ENCODE measurements at places on chromosomes 6 and 20.

- DNase-seq = no peak
These were observed 89.2 kb downstream of the ARID1B start for GRCh38 chr6:156866220-156867015.

DNA sequence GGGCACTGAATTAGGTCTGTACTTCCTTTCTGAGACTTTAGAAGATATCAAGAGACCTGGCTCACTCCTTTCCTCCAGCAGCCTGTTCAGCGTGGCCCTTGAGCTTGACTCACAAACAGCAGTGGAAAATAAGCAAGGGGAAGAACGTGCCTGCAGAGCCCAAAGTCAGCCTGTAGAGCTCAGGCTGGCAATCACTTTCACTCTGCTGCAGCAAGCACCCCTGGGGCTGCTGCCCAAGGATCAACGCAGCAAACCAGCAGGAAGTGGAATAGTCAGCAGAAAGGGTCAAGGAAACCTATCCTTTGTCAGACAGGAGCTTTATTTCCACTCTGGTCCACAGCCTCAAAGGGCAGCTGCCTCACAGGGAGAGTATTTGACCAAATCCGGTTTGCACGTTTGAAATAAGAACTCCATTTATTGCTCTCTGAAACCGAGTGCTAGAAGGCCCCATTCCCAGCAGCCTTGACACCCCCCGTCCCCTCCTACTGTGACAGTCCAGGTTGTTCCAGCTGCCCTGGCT is 77.4 kb downstream of the PRDM1 start:
- no peak for DNase-seq

DNA sequence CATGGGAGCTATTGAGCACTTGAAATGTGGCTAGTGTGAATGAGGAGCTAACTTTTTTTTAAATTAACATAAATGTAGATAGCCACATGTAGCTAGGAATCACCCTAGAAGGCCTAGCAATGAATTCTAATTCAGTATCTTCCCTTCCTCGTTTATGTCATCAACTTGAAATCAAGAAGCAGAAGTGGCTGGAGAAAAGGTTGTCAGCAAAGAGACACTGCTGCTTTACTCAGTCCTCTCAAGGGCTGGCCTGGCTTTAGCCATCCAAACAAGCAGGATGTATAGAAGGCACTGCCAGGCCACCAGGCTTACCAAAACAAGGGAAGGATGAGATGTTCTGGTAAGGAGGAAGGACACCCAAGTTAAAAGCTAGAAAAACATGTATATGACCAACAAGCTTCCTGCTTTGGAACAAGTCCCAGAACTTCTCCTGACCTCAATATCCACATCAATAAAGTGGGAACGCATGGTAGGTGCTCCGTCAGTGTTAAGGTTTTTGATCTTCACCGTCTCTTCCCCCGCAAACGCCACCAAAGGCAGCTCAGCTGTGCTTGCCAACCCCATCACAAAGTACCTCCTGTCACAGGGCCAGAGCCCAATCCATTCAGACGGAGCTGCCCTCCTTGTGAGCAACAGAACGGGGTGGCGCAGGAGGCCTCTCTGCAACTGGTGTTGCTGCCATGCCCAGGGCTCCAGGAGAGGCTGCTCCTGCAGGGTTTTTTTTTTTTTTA is 235.8 kb upstream of the RIN2 start:
- no peak for DNase-seq

- DNase-seq = no peak
These were observed 14.0 kb downstream of the POM121L2 start for GRCh38 chr6:27297857-27298730.

DNA sequence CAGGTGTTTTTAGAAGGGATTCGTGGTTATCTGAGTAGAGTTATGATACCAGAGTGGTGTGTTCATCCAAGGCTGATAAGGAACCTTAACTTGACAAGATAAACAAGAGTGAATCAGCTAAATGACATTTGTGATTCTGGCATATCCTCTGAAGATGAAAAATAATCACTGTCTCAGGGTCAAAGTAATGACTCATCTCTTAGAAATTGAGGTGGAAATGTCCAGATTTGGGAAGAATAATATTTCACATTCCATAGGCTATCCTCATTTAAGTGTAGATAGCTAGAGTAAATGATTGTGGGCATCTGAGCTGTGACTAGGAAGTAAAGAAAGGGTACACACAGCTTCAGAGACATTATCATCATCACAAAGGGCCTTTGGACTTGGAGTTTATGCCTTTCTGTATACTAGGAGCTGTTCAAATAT is 255.7 kb downstream of the GJA1 start:
- DNase-seq = no peak

GRCh38 chr6:3379482-3380060 is 77.3 kb downstream of the SLC22A23 start:
- no peak for DNase-seq

DNA sequence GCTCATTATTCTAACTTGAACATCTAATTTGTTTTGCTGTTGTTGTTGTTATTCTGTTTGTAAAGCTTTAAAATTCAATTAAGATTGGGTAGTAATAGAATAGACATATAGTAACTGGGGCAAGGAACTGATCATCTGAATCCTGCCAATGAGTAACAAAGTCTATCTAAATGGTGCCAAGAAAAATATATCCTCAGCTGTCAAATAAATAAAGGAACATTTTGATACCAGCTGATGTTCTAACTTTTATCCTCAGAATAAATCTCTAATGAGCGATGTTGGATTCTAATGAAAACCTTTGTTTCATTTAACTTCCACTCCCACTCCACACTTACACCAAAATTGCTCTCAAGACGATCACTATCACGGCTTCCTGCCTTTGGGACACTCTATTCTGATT is 210.9 kb downstream of the TINAG start:
- DNase-seq = no peak

- peak; percentile 38 for DNase-seq
These were observed 37.1 kb upstream of the NCOA3 start for GRCh38 chr20:47464380-47465101.

DNA sequence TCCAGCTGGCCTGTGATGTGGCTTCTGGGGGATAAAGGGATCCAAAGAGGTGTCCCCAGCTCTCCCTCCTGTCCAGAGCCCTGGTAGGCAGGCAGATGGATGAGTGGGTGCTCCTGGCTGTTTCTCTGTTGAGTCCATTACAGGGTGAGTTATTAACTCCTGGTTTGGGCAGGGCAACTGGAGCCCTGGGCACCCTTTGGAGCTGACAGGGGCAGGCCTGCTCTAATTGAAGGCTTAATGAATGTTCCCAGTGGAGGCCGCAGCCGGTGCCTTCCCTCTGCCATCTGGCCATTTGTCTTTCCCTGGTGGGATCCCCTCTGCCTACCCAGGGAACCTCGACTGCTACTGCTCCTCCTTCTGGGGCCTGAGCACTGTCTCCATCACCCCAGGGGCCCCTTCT is 44.7 kb upstream of the MLN start:
- DNase-seq = no peak

DNA sequence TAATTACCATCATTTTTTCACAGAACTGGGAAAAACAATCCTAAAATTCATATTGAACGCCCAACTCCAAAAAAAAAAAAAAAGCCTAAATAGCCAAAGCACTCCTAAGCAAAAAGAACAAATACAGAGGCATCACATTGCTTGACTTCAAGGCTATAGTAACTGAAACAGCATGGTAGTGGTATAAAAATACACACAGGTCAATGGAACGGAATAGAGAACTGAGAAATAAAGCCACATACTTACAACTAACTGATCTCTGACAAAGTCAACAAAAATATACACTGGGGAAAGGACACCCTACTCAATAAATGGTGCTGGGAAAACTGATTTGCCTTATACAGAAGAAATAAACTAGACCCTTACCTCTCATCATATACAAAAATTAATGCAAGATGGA is 89.6 kb downstream of the MRAP2 start:
- no peak for DNase-seq

DNA sequence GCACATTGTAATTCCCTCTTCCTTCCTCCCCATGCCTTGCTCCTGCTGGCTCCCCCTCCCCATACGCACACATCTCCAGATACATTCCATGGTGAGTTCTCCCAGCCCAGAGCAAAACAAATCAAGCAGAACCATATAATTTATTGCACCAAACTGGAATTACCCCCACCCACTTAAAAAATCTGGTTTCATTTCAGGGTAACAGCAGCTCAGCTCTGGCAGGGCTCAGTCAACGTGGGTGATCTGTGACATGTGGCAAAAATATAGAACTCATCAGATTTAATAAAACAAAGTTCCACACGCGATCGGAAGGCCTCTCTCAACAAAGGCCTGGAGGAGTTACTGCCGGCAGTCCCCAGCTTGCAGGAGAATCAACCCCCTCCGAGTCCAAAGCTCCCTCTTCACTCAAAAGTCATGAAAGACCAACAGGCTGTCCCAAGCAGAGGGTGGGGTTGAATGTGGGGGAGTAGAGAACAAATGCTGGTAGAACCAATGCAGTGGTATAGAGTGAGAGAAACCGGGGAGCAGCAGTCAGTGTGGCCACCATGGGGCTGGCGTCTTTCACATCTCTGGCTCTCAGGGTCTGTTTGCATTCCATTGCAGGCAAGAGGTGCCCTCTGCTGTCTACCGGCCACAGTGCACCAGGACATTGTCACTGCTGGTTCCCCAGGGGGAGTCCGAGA is 323.3 kb upstream of the NT5E start:
- DNase-seq = peak; percentile 51

DNA sequence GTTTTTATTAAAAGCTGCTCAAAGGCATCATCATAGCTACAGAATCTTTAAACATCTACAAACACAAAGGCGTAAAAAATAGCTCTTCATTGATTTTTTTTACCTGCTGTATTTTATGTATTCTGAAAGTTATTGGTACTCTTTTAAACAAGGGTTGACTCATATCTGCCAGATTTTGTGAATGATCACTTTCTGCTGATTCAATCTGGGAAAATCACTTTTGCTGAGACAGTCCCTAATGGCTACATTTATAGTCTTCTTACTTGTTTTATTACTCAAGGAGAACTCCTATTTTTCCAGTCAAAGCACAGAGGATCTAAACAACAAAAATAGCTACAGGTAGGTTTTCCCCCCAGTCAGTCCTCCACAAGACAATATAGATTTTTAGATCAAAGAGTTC is 739.0 kb downstream of the CBLN4 start:
- DNase-seq = no peak

GRCh38 chr6:35727935-35728682 is 8.7 kb upstream of the ARMC12 start:
- peak; percentile 86 for DNase-seq

DNA sequence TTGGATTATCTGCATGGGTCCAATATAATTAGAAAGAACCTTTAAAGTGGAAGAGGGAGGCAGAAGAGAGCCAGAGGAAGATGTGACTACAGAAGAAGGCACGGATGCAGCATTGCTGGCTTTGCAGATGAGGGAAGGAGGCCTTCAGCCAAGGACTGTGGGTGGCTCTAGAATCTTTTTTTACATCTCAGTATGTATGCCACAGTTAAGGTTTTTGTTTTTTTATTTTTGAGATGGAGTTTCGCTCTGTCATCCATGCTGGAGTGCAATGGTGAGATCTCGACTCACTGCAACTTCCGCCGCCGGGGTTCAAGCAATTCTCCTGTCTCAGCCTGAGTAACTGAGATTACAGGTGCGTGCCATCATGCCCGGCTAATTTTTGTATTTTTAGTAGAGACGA is 49.3 kb downstream of the MCM8 start:
- no peak for DNase-seq

- DNase-seq = no peak
These were observed 828 bp downstream of the ASCC3 start for GRCh38 chr6:100880149-100880852.

GRCh38 chr6:16766043-16766536 is 4.8 kb upstream of the ATXN1 start:
- no peak for DNase-seq

- DNase-seq = no peak
These were observed 112.7 kb downstream of the ISM1 start for GRCh38 chr20:13333793-13334192.

DNA sequence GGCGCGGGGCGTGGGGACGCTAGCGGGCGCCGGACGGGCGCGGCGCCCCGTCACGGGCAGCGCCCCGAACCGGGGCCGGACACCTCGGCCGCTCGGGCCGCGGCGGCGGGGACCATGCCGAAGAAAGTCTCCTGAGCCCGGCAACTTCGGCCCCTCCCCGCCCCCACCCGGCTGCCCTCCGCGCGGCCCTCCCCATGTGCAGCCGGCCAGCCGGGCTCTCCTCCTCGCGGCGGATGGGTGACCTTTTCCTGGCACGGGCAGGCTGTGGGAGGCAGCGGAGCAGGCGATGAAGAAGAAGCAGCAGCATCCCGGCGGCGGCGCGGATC is 278 bp downstream of the UST start:
- peak; percentile 46 for DNase-seq

DNA sequence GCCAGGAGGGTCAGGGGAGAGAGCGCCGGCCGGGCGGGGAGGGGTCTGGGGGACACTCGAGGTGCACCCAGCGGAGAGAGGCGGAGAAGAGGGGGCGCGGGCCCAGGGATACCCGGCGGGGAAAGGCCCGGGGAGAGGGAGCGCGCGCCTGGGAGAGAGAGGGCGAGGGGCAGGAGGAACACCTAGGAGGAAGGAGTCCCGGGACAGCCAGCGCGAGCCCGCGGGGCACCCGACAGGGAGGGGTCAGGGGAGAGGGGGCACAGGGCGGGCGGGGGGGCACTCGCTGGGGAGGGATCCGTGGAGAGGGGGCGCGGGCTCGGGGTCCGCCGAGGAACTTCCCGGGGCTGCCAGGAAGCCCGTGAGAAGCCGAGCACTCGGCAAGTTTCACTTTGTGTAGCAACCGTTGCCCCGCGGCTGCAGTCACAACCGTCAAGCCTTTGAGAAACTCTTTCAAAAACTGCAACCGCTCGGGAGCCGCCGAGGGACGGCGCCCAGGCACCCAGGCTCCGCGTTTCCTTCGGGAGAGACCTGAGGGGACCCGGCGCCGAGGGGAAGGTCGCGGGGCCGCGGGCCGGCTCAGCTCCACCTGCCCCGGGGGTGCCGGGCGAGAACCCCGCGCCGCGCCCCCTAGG is 471 bp downstream of the EZR start:
- peak; percentile 64 for DNase-seq

GRCh38 chr6:24321538-24322162 is 36.2 kb downstream of the DCDC2 start:
- no peak for DNase-seq

DNA sequence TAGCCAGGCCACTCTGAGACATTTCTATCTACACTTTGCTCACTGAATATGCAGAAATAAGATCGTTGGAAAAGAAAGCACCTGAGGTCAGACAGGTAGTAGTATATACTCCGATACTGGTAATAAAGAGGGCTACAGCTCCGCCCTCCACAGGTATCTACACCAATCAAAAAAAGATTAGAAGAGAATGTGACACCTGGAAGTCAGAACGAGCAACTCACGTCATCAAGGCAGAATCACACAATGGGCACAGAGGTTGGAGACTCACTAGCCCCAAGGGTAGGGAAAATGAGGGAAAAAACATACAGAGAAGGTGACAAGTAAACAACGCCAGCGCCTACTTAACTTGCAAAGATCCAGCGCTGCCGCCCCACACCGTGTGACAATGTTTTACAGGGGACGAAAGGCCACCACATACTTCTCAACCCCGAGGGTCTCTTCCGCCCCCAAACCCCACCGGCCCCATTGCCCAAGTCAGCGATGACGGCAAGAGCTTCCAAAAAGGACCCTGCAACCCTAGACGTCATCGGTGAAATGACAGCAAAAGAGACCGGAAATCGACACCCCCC is 653 bp downstream of the LMBRD1 start:
- DNase-seq = no peak
